NAMALWA (cell line): ENCODE measurements at places on chromosomes 5 and 9.
A peak's percentile ranks its signal among the peaks of the same experiment; 100 is the strongest.

DNA sequence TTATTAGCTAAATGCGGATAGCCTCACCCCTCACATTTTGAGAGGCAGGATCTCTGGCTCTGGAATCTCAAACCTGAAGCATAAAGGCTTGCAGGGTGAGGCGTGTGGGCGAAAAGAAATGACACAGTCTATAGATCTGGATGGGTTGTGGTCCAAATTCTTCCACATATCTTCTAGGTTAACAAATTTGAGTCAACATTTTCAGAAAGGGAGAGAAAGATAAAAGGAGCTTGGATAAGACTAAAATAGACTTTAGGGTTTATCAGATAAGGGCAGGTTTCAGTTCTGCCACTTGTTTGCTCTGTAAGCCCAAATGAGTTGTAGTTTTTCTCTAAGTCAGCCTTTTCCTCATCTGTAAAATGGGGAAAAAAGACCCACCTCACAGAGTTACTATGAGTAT, 220.9 kb downstream of the TRIM32 start:
- no peak for DNase-seq

- no peak for DNase-seq
Measured at GRCh38 chr9:128077847-128078503, 9.9 kb downstream of the SLC25A25 start.

- DNase-seq = no peak
Measured at GRCh38 chr9:98506422-98507054, 202.2 kb downstream of the GABBR2 start.

DNA sequence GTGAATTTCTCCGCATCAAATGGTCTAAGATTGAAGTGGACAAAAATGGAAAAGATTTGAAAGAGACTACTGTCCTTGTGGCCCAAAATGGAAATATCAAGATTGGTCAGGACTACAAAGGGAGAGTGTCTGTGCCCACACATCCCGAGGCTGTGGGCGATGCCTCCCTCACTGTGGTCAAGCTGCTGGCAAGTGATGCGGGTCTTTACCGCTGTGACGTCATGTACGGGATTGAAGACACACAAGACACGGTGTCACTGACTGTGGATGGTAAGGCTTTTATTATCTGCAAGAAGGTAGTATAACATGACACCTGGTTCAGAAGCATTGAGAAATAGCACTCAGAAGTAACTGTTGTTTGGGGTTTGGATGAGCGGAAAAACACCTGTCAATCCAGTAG, 18.7 kb downstream of the VCAN start:
- no peak for DNase-seq

DNA sequence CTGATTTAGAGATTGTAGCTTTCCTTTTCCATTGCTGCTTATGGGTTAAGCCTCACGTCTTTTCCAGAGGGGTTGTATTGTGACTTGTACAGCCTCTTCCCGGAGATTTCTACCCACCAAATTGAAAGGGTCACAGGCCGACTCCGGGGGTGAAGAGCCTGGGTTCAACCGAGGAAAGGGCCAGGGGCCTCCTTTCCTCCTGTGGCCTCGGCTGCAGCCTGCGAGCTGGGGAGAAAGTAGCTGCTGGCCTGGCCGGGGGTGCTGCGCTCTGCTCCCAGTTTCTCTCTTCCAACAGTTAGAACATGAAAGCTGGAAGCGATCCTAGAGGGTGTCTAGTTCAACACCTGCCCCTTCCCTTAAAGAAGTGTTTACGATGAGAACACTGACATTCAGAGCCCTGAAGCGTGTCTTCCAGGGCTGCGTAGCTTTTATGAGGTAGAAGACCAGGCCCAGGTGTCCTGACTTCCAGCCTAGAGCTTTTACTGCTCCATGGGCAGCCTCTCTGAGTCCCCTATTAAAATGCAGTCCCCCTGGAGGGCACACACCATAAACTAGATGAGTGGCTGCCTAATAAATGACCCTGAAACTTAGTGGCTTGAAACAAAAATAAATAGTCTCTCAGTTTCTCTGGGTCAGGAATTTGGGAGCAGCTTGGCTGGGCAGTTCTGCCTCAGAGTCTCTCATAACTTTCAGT, 56.9 kb downstream of the ACER2 start:
- DNase-seq = no peak

GRCh38 chr9:104269996-104270963, 176.2 kb downstream of the SMC2 start:
- no peak for DNase-seq

GRCh38 chr5:100797861-100798260, 105.2 kb downstream of the ST8SIA4 start:
- DNase-seq = no peak

DNA sequence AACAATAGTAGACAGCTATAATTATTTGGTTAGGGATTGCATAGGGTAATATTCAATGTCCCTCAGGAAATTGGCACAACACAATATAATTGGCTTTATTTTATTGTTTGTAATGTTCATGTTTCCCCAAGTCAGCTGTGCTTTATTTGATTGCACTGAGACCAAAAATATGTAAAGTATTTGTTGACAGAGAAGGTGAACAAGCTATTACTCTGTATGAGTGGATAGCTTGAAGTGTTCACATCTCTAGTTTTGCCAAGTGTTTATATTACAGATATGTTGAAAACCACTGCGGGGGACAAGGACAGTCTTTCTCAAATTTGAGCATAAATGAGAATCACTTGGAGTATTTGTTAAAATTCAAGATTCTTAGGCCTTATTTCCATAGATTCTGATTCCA, 83.3 kb downstream of the RAB3C start:
- DNase-seq = no peak

- no peak for DNase-seq
Measured at GRCh38 chr5:105033637-105034400, 1471.2 kb upstream of the NUDT12 start.

DNA sequence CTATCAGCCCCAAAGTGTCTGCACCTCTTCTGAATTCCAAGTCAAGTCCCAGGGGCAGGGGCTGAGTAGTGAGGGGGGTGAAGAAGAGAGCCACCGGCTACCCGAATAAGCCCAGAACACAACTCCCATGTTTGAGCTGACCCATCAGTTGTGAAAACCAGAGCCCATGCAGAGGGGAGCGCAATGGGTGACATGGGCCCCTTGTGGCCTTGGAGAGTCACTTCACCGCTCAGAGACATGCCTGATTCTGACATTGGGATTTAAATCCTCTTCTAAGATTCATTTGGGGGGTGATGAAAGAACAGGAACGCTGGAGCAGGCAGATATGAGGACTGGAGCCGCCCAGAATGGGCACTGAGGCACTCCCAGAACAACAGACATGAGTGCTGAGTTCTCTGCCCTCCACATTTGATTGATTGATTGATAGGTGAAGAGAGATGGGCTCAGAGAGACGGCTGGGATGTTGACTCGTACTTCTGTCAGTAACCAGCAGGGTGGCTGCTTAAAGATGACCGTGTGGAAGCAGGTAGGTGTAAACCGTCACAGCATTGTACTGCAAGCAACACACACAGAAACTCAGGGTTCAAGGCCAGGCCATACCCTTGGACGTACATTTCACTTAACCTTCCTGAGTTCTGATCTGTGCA, 74.3 kb downstream of the GPR21 start:
- DNase-seq = peak; percentile 36

GRCh38 chr9:30575691-30576090, 1808.8 kb upstream of the ACO1 start:
- DNase-seq = no peak

DNA sequence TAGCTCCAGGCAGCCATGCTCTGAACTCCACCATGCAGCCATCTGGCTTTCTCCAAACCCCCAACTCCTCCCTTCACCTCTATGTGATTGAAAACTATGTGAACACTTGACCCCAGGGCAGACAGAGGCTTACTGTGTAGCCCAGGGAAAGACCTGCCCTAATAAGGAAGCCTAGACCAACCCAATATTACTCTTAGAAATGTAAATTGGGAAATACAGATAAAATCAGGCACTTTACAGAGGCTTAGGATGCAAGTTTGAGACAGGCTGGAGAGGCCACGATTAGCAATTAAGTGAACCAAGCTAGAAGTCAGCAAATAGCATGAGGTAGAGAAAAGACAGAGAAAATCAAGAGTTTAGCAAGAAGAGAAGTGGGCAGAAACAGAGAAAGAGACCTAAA, 141.7 kb upstream of the ABCA1 start:
- no peak for DNase-seq

DNA sequence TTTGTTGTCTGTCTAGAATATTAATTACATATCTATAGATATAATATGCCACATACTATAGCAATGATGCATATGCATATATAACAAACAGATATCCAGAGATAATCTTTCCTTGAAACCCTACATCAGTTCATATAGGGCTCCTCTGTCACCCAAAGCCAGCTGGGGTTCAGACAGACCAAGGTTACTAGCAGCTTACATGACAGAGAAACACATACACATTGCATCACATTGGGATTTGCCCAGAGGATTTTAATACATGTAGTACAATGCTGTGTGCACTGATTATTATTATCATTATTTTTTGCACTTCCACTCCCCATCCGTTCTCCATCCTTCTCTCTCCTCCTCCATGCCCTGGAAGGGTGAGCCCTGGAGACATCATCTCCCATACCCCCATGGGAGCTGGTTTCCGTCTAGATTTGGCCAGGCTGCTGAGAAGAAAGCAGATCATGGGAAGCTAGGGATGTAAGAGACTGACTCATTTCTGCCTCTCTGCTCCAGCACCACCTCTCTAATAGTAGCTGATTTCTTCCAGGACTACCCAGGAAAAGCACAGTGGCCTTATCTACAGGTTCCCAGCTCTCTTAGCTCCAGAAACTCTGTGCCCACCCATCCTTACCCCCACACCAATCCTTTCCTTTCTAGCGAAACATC, 23.3 kb downstream of the FST start:
- DNase-seq = no peak

- no peak for DNase-seq
Measured at GRCh38 chr5:155106221-155106620, 92.7 kb downstream of the KIF4B start.

DNA sequence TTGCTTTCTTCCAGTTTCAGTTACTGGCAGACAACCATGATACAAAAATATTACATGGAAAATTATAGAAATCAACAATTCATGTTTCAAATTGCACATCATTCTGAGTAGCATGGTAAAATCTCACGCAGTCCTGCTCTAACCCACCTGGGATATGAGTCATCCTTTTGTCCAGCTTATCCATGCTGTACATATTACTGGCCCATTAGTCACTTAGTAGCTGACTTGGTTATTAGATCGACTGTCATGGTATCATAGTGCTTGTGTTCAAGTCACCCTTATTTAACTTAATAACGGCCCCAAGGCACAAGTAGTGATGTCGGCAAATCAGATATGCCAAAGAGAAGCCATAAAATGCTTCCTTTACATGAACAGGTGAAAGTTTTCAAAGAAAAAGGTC, 41.2 kb downstream of the NADK2 start:
- no peak for DNase-seq

GRCh38 chr5:93008502-93009207, 572.4 kb downstream of the NR2F1-AS1 start:
- DNase-seq = no peak

DNA sequence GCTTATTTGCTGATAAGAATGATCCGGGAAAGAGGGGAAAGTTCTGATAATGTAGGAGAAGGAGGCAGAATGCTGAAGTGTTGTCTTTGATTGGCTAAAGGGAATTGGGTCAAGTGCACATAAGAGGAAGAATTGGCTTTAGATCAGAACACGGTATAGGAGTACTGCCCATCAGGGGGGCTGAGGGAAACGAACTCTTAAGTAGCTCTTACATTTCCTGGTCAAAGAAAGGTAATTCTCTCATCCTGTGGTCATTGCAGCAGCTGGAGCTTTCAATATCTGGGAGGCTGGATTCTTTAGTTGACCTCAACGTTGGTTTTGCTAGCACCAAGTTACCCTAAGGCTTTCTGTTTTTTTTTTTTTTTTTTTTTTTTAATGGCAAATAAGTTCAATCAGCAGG, 178.7 kb upstream of the NR3C1 start:
- no peak for DNase-seq

DNA sequence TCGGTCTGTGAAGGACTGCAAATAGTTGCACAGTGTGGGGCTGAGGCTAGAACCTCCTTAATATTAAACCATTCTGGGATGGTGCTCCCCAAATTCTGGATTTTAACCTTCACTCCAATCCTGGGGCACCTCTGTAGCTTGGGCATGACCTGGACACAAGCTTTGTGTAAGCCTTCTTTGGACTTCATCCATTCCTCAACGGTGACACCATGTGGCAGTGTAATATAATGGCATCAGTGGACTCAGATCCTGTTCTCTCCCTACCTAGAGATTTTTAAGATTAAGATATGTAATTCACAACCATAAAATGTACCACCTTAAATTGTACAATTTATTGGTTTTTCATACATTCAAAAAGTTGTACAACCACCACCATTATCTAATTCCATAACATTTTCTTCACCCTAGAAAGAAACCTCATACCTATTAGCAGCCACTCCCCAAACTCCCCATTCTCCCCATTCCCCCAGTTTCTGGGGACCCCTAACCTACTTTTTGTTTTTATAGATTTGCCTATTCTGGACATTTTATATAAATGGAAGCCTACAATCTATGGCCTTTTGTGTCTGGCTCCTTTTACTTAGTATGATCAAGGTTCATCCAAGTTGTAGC, 4.8 kb upstream of the PLGRKT start:
- peak; percentile 72 for DNase-seq

GRCh38 chr9:27382975-27383374, 86.0 kb upstream of the EQTN start:
- DNase-seq = no peak

DNA sequence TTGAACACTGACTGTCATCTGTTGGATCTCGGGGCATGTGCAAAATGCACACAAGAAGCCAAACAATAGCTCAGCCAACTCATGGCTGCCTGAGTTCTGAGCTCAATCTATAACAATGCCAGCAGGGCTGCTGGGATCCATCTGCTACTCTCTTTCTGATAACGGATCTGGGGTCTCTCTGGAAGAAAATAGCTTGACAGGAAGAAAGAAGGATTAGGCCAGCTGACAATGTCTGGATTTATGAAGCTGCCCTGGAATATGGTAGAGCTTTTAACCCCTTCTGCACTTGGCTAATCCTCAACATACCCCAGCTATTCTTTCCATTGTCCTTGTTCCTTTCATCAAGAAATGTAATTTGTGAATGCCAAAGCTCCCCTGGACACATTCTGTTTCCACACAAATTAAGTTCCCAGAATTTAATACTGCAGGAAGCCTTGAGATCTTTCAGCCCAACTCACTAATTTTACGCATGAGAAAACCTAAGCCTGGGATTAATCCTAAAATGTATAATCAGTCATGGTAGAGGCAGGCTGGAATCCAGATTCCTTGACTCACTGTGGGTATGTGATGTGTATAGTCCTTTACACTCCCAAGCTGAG, 62.7 kb upstream of the PCA3 start:
- no peak for DNase-seq

- no peak for DNase-seq
Measured at GRCh38 chr9:83701769-83702168, 6.0 kb downstream of the UBQLN1 start.
